ENCODE measurements at places on chromosomes 13 and 19.

DNA sequence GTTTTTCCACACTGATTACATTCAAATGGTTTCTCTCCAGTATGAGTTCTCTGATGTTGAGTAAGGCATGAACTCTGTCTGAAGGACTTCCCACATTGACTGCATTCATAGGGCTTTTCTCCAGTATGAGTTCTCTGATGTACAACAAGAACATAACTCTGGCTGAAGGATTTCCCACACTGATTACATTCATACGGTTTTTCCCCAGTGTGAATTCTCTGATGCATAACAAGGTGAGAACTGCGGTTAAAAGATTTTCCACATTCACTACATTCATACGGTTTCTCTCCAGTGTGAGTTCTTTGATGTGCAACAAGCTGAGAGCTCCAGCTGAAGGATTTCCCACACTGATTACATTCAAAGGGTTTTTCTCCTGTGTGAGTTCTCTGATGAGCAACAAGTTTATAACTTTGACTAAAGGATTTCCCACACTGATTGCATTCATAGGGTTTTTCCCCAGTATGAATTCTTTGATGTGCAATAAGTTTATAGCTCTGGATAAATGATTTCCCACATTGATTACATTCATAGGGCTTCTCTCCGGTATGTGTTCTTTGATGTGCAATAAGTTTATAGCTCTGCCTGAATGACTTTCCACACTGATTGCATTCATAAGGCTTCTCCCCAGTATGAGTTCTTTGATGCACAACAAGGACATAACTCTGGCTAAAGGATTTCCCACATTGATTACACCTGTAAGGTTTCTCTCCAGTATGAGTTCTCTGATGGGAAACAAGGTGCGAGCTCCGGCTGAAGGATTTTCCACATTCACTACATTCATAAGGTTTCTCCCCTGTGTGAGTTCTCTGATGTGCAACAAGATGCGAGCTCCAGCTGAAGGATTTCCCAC is 23.5 kb downstream of the ZNF180 start:
- no peak for DNase-seq

DNA sequence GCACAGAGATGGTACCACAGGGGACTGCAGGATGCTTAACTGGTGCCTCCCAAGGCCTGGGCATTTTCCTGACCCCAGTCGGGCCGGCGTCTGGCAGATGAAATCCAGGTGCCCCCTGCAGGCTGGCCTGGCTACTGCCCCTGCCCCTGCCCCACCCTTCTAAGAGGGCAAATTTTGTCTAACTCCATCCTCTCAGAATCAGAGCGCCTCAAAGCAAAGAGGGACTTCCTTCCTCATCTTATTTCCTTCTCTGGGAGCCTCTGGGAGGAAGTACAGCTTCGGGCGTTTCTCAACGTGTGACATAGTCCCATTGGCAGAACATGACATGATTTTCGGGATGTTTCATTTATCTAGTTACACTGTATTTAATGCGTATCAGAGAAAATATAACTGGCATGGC is 2.7 kb downstream of the PRKACA start:
- DNase-seq = peak; percentile 94

DNA sequence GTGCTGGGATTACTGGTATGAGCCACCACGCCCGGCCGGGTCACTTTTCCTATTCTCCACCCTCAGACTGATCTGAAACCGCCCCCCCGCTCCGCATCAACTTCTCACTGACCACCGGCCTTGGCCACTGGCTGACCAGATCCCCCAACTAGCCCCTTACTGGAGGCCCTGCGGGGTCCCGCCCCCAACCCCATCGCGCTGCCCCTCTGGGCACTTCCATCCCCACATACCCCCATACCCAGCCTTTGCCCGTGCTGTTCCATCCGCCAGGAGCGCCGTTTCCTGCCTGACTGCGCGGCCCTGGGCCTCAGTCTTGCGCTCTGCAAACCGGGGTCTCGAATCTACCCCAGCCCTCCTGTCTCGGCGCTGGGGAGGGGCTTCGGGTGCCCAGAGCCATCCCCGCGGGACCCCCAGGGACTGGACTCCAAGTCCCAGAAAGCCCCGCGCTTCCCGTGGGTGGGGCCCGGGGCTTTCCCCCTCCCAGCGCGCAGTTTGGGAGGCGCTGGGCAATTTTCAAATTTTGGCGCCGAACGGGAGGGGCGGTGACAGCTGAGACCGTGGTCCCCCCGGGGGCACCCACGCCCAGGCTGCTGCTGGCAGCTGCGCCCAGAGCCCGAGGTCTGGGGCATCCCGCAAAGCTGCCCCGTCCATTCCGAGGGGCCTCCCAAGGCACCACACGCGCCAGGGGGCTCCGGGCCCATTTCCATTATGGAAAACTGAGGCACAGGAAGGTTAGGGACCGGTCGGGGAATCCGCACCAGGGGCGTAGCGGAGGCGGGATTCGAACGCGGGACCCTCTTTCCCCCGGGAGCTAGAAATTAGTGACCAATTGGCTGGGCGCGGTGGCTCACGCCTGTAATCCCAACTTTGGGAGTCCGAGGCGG is 5.2 kb upstream of the LMNB2 start:
- no peak for DNase-seq

DNA sequence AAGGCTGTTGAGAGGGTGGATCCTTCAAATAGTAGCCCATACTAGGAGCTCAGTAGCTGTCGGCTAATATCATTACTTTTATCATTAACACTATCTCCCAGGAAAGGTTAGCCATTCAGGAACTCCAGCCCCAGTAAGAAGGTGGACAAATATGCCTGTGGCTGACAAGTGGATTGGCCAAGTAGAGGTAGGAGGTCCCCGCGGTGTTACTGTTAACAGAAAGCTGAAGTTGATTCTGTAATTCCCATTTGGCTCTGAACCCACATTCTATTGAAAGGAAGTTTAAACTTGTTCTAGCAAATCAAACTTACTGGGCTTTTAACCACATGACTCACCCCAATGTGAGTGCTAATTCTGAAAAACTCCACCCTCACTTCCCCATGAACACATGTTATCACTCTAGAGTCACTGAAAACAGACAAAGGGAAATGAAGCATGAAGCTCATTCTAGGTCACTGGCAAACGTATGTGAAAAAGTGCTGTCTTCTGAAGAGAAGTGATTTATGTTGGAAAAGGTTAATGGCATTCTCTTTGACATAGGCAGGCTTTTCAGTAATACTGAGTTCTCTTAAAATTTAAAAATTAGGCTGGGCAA is 273.5 kb downstream of the FGF14 start:
- DNase-seq = no peak

- no peak for DNase-seq
Measured at GRCh38 chr19:51196181-51196580, 28.7 kb upstream of the CD33 start.

GRCh38 chr19:310141-310651 is 19.0 kb upstream of the PLPP2 start:
- no peak for DNase-seq

DNA sequence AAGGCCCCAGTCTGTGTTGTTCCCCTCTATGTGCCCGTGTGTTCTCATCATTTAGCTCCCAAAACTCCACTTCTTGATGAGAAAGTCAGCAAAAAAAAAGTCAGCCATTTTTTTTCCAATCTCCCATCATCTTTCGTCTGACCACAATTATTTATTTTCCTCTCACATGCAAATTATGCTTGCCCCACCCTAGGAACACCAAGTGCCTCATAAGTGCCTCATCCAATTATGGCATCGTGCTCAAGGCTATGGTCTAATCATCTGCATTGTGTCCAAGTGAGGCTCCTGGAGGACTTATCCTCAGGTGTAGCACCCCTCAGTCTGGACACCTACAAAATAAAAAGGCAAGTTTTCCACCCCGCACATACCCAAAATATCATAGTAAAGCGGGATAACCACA is 20.8 kb upstream of the IPO5 start:
- DNase-seq = no peak

DNA sequence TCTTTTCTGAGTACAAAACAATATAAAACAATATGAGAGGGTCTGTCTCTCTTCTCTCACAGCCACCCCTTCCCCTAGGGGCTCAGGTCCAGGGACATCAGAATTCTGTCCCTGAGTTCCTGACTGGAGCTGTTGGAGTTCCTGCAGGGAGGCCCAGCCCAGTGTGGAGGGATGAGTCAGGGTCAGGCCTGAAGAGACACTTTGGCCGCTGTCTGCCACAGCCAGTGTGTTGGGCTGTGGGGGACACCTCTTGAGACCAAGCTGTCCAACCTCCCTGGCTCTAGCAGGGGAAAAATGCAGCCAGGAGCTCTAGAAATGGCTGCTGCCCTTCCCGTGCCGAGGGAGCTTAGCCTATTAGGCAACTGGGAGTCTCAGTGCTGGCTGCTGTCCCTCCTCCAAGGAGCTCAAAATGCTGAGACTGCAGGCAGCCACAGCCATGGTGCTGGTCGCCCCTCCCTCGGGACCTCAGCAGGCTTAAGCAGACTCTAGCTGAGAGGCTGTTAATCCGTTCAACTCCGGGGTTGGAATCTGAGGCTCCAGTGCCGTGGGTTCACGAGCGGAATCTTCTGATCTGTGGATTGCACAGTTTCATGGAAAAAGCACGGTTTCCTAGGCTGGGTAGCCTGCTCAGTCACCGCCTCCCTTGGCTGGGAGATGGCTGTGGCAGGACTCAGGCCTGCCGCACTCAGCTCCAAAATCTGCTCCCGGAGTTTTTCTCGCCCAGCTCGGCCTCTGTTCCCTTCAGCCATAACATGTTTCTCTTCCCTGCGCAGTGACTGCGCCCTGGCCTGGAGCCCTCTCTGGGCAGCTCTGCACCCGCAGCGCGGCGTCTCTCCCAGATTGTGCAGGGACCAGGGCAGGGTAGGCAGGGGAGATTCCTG is 3.8 kb upstream of the ZNF626 start:
- no peak for DNase-seq

GRCh38 chr19:7869910-7870511 is 4.2 kb downstream of the PRR36 start:
- DNase-seq = no peak

DNA sequence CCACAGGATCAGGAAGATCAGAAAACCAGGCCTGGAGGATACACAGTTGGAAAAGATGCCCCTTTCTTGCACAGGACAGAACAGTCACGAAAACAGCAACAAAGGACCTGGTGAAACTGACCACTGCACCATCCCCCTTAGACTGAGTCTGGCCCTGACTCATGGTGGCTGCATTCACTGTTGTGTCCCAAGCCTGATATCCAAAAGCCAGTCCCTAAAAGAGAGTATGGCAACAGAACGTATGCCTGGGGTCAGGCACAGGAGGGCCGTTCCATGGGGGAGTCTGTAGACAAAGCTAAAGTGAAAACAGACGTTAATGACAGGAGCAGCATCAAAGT is 301.1 kb upstream of the NBEA start:
- DNase-seq = no peak

DNA sequence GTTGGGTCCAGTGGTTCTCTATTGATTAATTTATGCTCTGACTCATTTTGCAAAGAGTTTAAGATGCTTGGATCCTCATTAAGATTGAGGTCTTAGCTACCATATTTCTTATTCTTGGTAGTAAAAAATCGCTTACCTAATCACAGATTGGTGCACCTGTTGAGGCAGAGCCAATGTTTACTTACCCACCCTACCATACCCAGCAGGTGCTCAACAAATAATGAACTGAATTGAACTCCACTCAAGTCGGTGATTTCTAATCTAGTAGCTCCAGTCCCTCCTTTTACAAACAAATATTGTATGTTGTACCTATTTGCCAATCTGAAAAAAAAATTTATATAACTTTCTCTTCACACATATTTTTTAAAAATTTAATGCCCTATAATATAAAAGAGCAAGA is 361.0 kb downstream of the FGF14 start:
- DNase-seq = no peak

GRCh38 chr19:38839816-38840582 is 8.4 kb upstream of the ECH1 start:
- DNase-seq = no peak

- no peak for DNase-seq
Measured at GRCh38 chr13:57629821-57630235, 1.7 kb upstream of the PCDH17 start.

GRCh38 chr13:99431927-99432608 is 69.2 kb upstream of the TM9SF2 start:
- no peak for DNase-seq

- no peak for DNase-seq
Measured at GRCh38 chr19:15976836-15977689, 28.3 kb downstream of the OR10H4 start.

GRCh38 chr13:58782736-58783135 is 1151.2 kb downstream of the PCDH17 start:
- DNase-seq = no peak

GRCh38 chr13:40626977-40627376 is 39.5 kb downstream of the FOXO1 start:
- no peak for DNase-seq

DNA sequence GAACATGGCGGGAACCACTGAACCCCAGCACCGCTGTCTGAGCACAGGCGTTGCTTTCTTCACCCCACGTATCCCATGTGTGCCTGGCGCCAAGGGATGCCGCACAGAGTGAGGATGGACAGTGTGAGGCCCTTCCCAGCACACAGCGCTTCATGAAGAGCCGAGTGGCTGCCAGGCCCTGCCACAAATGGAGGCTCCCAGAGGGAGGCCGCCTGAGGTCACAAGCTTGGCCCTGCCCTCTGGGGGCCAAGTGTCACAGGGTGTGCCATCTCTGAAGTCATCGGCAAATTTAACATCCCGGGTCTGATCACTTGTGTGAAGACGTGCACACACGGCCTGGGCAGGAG is 24.4 kb downstream of the MPND start:
- DNase-seq = no peak

DNA sequence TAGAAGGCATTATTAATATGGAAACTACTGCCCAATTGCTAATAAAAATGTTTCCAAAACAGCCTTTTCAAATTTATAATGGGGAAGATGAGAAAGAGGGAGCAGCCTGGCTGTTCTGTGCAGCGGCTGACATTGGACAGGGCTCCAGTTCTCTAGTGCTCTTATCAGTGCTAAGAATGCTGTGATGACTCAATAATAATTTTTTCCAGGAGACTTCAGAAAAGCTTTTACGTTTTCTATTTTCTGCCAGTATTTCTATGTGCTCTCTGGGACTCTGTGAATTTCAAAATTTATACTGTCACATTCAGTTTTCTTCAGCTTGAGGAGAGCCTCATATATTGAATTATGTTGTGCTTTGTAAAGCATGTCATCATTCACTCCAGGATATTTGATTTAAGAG is 209.6 kb downstream of the VWA8 start:
- DNase-seq = no peak

DNA sequence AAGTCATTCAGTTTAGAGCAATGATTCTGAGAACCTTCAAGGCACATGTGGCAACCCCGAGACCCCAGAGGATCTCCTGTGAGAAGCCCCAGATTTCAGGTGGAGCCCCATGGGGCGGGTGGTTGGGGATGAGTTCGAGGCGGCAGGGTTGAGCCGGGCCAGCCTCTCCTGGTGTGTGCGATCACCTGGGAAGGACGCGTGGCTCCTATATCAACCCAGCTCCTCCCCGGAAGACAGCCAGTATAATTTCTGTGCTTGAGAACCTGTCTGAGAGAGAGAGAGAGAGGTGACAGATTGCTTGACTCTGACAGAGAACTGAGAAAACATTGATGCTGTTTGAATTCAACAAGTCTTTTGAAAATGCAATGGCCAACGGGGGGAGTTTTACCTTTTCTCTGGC is 89.0 kb downstream of the TEX29 start:
- DNase-seq = no peak

GRCh38 chr13:27791146-27791900 is 960 bp upstream of the GSX1 start:
- no peak for DNase-seq

Data from CD14-positive monocyte (primary cell).